ENCODE measurements at places on chromosomes 5 and 9.
A peak's percentile ranks its signal among the peaks of the same experiment; 100 is the strongest.

DNA sequence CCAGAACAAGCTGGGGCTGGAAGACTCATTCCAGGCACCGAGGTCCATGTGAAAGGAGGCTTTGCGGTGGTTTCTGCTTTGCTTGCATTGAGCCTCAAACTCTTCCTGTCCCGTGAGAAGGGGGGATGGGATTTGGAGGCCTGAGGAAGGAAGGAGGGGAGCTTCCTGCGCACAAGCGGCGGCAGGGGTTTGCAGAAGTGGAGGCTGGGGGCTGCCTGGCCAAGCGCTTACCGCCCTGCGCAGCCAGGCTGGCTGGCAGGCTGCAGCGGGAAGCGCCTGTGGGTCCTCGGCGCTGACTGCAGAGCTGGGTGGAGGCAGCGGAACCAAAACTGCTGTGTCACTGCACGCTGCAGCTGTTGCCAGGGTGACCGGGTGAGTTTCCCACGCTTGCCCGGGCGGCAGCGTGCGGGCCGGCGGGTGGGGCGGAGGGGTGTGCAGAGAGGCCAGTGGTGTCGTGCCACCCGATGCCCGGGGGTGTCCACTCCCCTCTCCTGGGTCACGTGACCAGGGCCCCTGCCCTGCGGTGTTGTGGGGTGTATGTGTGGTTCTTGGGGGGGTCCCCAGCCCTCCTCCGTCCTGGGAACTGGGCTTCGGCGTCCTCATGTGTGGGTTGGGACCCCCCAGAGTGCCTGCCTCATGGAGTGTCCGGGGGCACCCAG lies 81.0 kb downstream of the RXRA start:
- peak; percentile 72 for DNase-seq

GRCh38 chr9:75299324-75299723 lies 211.0 kb downstream of the OSTF1 start:
- no peak for DNase-seq

DNA sequence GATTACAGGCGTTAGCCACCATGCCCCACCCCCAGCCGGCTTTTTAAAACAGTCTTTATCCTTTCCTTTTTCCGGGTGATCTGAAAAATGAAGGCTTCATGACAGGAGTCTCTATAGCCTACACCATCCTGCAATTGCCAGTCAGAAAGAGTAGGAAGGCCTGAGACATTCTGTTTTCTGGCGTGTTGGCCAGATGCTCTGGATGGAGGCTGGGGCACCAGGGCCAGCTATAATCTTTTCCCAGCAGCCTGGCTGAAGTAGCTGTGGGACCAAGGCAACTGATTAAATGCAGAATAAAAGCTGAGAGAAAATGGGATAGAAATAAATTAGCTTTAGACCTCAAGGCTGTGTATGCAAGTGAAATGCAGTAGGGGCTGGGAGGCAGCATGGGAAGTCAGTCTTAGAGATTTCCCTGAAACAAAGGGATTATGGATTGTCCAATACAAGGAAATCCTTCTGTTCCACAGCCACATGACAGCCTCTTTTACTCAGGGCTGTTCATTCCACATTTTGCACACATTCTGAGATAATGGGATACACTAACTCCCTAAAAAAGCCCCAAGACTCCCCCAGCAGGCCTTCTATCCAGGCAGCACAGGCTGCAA lies 116.0 kb upstream of the LRRTM2 start:
- DNase-seq: no peak

- DNase-seq: no peak
Measured at GRCh38 chr5:3590967-3591900, 4.4 kb upstream of the IRX1 start.

- no peak for DNase-seq
Measured at GRCh38 chr5:106956886-106957285, 713.9 kb downstream of the EFNA5 start.

- no peak for DNase-seq
Measured at GRCh38 chr9:70534471-70534870, 120.0 kb upstream of the KLF9 start.

DNA sequence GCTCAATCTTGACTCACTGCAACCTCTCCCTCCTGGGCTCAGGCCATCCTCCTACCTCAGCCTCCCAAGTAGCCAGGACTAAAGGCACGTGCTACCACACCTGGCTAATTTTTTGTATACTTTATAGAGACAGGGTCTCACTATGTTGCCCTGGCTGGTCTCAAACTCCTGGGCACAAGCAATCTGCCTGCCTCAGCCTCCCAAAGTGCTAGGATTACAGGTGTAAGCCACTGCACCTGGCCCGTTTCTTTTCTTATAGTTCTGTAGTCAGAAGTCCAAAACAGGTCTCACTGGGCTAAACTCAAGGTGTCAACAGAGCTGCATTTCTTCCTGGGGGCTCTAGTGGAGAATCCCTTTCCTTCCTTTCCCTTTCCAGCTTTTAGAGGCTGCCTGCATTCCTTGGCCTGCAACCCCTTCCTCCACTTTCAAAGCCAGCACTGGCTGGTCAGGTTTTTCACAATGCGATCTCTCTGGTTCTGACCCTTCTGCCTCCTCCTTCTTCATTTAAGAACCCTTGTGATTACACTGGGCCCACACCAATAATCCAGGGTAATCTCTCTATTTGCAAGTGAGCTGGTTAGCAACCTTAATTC lies 16.3 kb downstream of the IRF1 start:
- DNase-seq: no peak

DNA sequence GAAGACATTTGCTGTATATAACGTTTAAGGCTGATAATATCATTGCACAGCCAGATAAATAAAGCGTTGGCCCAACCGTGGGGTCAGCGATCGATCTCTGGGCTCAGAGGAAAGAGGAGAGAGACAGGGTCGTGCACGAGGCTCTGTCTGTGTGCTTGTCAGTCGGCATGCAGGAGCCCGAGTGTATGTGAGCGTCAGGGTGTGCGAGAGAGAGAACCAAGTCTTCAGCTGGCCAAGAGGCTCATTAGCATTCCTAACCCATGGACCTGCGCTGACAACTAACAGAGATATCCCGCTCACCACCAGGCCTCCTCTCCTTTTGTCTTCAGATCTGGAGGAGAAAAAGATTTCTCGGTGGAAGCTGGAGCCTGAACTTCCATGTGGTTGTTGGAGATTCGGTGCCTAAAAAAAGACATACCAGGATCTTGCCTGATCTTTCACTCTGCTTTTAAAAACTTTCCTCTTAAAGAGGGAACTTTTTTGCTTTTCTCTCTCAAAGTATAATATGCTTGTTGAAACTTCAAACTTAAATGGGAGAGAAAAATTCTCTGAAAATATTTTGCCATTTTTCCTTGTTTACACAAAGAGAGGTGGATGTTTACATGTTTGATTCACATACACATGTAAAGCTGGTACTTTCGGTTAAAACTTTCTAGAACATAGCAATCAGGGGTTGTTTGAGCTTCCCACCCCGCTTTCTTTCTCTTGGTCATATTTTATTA lies 16.5 kb downstream of the NR2F1 start:
- DNase-seq: no peak

- no peak for DNase-seq
Measured at GRCh38 chr5:38422622-38423021, 133.8 kb downstream of the LIFR start.

GRCh38 chr5:88718736-88719135 lies 164.2 kb downstream of the MEF2C start:
- no peak for DNase-seq

GRCh38 chr5:174325961-174326360 lies 280.5 kb downstream of the NSG2 start:
- DNase-seq: no peak

GRCh38 chr5:160167624-160168165 lies 48.4 kb upstream of the PWWP2A start:
- no peak for DNase-seq

DNA sequence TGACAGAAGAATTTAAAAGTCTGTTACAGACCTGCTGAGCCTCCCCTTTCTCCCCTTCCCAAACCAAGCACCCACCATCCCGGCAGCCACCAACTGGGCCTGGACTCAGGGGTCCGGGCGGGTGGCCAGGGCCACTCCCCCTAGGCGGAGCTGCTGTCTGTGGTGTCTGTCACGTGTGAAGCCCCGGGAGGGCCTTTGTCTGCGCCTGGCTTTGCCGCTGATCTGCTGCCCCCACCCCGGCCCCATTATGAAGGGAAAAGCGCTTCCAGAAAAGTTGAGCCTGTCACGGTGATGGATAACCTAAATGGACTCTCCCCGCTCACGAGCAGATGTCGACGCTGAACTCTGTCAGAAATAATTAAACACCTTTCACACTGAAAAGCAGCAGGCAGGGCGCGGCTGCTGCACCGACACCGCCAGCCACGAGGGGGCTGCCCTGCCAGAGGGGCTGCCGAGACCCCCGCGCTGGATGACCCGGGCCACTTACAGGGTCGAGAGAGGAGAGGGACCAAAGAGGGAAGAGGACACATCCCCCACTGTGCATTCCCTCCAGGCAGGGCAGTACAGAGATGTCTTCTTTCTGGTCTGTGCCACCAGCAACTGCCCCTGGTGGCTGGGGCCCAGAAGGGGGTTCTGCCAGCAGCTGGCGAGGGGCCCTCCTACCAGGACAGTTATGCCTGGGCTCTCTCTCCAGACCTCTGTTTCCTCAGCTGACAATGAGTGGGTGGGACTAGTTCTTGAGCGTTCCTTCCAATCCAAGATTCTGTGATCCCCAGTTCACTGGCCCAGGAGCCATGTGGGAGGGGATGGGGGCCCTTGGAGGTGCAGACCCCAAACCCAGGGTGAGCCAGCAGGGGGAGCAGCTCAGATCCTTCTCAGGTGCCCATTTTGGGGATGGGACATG lies 36.0 kb upstream of the BARHL1 start:
- no peak for DNase-seq

DNA sequence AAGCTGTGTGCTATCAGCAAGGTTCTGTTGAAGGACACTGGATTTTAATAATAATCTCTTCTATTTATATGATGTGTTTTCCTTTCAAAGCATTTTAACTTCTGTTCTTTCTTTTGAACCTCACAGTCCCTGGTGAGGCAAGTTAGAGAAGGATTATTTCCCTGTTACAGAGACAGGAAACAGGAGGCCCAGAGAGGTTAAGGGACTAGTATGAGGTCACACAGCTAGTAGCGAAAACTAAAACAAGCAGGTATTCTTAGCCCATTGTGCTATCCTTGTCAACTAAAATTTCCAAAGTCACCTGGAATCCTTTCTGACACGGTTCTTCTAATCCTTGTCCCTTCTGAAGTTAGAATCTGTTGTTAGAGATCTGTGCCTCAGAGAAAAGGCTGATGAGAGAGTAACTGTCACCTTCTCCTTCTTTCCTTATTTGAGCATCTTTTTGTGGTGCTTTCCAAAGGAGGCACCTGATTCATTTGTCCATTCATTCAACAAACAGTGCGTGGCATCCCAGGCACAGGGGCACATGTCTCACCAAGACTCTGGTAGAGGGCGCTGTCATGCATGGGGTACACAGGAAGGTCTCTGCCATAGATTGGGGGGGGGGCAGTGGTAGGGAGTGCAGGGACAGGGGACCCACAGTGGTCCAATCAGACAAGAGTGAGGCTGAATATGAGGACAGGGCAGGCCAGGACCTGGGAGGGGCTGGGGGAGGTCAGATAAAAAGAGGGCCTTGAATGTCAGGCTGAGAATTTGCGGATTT lies 61.5 kb downstream of the CRB2 start:
- DNase-seq: no peak

DNA sequence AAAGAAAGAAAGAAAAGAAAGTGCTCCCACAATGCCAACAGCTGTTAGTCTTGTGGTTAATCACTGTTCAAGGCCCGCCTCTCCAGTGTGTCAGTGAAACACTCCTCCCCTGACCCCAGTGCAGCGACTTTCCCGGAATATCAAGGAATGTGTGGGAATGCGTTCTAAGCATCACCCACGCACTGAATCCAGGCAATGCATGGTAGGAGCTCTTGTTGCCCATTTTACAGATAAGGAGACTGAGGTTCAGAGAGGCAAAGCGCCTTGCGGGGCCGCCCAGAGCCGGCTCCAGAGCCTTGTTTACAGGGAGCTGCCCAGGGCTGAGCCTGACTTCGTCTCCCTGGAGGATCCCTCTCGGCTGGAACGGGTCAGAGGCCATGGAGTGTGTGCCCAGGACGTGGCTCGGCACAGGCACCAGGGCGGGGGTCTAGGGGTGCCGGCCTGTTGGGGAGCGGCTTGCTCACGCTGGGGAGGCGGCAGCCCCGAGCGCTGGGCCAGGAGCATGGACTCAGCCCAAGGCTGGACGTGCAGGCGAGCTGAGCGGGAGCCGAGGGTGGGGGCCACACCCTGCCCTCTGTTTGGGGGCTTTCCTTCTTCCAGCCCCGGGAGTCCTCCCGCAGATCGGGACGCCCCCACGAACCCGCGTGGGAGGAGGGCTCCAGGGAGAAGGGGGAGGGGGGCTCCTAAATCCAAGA lies 823 bp downstream of the ST6GALNAC6 start:
- DNase-seq: peak; percentile 63

GRCh38 chr5:89451263-89451662 lies 568.3 kb upstream of the MEF2C start:
- no peak for DNase-seq

DNA sequence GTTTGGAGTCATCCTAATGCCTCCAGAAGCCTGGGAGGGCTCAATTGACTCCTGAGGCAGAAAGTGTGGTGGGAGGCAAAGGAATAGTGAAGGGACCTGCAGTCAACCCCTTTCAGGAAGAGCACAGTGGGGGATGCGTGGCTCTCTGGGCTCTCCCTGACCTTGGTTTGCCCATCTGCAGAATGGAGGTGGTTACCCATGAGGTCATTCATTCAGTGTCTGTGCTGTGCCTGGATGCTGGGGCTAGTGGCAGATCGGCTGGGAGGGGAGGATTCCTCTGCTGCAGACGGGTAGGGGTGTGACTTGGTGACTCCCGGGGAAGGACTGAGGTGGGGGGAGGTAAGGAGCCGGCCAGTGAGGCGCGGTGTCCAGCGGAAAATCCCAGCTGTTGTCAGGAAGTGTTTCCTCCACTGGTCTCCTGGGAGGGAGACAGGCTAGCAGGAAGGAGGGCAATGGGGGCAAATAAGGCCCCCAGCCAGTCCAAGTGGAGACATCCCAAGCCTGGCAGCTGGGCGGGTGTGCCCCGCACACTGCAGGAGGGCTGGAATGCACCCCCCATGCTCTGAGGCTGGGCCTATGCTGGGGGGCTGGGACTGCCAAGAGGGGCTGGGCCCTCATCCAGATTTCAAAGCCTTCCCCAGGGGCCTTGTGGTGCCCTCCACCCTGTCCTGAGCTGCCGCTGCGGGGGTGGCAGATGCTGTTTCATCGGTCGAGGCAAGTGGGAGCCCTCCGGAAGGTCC lies 10.9 kb downstream of the CXXC5 start:
- no peak for DNase-seq

GRCh38 chr9:121398374-121398773 lies 28.3 kb upstream of the STOM start:
- peak; percentile 100 for DNase-seq

Data from BJ (cell line).